Mammary epithelial cell (primary cell): ENCODE measurements at places on chromosomes 11 and 22. TPM values are rescaled to one million over a fixed set of nuclear protein-coding genes. Genes with fewer than 3 reads are reported as not detected.

Gene FAM111B
- total RNA-seq, result 0.80 and 19.3 TPM in 2 replicates

Gene VPREB1
- not detected in 2 replicates for total RNA-seq

Gene SLC17A6
- not detected in 2 replicates for total RNA-seq

Gene PHOX2A
- not detected for total RNA-seq

Gene APOL5
- not detected for total RNA-seq

Gene TCN1
- total RNA-seq, result 16.8 TPM

Gene WNT7B
- total RNA-seq, result 0.50 TPM

Gene ART1
- not detected in 2 replicates for total RNA-seq

Gene SLN
- not detected in 2 replicates for total RNA-seq

Gene HBD
- not detected in 2 replicates for total RNA-seq

Gene IGSF9B
- 1.2 and 1.7 TPM in 2 replicates for total RNA-seq

Gene CCDC157
- total RNA-seq, result 3.2 TPM

Gene SLCO2B1
- not detected in 2 replicates for total RNA-seq

Gene OR4C3
- not detected for total RNA-seq

Gene THY1
- 1.6 and 5.7 TPM in 2 replicates for total RNA-seq

Gene MAPK12
- 10.6 and 11.1 TPM in 2 replicates for total RNA-seq

Gene CSTF3
- 28.5 and 32.9 TPM in 2 replicates for total RNA-seq

Gene LINC01488
- total RNA-seq, result not detected

Gene WT1
- not detected for total RNA-seq

Gene OR6T1
- not detected in 2 replicates for total RNA-seq

Gene AIFM3
- total RNA-seq, result 5.0 TPM

Gene CCT8L2
- not detected in 2 replicates for total RNA-seq

Gene CASP5
- total RNA-seq, result not detected in 2 replicates

Gene GPR83
- total RNA-seq, result under 0.01 TPM
